ENCODE measurements at places on chromosomes 11 and 22. TPM values are rescaled to one million over a fixed set of nuclear protein-coding genes. Genes with fewer than 3 reads are reported as not detected.
A peak's percentile ranks its signal among the peaks of the same experiment; 100 is the strongest.

DNA sequence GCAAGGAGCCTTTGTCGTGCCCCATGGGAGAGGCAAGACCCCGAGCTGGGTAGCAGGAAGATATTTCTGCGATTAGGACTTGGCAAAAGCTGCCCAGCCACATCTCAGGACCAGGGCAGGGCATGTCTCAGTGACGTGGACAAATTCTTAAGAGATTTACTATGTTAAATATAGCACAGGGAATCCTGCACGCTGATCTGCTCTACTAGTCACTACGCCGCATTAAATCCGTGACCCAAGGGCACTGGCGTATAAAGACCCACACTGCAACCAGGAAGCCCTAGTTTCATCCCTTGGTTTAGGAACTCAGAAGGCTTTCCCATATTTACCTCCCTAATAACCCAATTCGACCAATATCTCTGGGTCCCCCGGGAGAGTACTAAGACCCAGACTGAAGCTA lies 35.1 kb downstream of the AP1B1 start:
- H3K36me3 ChIP-seq = peaks cover 81% of the 10 kb centered on the region
- DNase-seq = no peak
- H3K27me3 ChIP-seq = no peaks in the 10 kb centered on the region
- no peaks in the 10 kb centered on the region for H3K4me1 ChIP-seq

- no peak for DNase-seq
- H3K27ac ChIP-seq = no peak overlapping the region
- H3K4me3 ChIP-seq = no peak overlapping the region
- H3K4me1 ChIP-seq = no peaks in the 10 kb centered on the region
- H3K27me3 ChIP-seq = no peaks in the 10 kb centered on the region
Measured at GRCh38 chr11:34605481-34606325, 15.2 kb upstream of the EHF start.

- H3K27ac ChIP-seq = no peak overlapping the region
- no peak for DNase-seq
- no peaks in the 10 kb centered on the region for H3K36me3 ChIP-seq
- no peaks in the 10 kb centered on the region for H3K4me1 ChIP-seq
Measured at GRCh38 chr11:103380031-103380430, 270.8 kb downstream of the DYNC2H1 start.

GRCh38 chr22:20783844-20784723 lies 10.2 kb downstream of the SERPIND1 start:
- H3K27ac ChIP-seq = no peak overlapping the region
- no peak for DNase-seq
- H3K4me3 ChIP-seq = no peak overlapping the region
- peaks cover 77% of the 10 kb centered on the region for H3K36me3 ChIP-seq

DNA sequence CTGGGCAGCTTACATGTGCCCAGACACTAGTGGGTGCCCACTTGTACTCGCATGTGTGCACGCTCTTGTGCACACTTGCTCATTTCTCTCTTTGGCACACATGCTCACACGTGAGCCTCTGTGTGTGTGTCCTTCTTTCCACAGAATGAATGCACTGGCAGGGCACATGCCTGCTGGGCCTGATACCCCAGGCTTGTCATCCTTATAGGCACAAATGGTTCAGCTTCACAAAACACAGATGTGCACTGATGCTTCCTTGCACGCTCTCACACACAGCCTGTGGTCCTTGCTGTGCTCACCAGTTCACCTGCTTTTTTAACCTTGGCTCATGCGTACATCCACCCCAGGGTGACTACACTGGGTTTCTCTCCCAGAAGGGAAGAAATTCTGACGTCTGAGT lies 174.8 kb downstream of the BUD13 start:
- H3K27me3 ChIP-seq = no peaks in the 10 kb centered on the region
- no peak overlapping the region for H3K4me3 ChIP-seq
- no peak overlapping the region for H3K27ac ChIP-seq
- H3K36me3 ChIP-seq = no peaks in the 10 kb centered on the region
- no peaks in the 10 kb centered on the region for H3K4me1 ChIP-seq

The UPK2 gene
- not detected for total RNA-seq

- H3K4me3 ChIP-seq = no peak overlapping the region
- DNase-seq = no peak
- H3K27ac ChIP-seq = no peak overlapping the region
- no peaks in the 10 kb centered on the region for H3K36me3 ChIP-seq
Measured at GRCh38 chr11:128624269-128625175, 37.2 kb upstream of the ETS1 start.

DNA sequence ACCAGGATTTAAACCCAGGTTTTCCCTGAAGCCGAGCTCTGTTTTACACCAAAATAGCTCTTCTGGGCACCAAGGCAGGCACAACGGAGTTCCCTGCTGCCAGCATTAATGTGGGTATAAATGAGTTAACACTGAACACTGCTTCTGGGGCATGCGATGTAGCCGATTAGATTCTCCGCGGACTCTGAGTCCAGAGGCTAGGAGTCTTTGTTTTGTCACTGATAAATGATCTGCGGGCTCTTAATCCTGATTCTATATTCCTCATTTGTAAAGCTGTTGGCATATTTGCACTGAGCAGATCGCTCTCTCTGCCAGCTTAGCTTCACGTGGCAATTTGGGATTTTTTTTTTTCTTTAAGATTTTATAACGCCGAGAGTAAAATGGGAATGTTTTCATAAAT lies 16.8 kb upstream of the LDLRAD3 start:
- no peaks in the 10 kb centered on the region for H3K36me3 ChIP-seq
- H3K4me3 ChIP-seq = no peak overlapping the region
- DNase-seq = no peak
- H3K27me3 ChIP-seq = no peaks in the 10 kb centered on the region

The KCNE3 gene
- 7.1 TPM for total RNA-seq

DNA sequence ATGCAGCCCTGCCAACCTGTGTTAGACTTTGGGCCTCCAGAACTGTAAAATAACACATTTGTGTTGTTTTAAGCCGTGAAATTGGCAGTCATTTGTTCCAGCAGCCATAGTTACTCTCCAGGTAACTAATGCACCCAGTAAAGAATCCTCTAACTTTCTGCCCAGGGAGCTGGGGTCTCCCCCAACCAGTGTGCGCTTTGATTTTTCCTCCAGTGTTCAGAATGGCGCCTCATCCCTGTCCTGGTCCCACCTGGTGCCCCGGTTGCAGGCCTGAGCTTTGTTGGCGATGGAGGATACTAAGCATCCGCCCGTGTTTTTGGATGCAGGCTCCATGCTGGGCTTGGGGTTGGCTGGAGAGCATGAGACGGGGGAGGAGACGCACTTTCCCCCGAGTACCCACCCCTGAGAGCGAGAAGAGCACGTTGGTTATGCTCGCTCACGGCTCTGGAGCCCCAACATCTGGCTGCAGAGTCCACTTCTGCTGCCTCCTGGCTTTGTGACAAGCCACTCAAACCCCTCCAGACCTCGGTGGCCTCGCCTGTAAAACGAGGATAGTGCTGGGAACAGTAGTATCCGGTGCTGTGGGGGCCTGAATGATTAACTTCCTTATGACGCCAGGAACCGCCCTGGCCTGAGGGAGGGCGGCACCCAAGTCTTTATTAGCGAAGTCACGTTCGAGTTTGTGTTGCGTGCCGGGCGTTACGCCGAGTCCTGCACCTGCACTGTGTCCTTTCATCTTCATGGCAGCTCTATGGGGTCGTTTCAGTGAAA lies 25.8 kb downstream of the MRGPRD start:
- peak; percentile 47 for DNase-seq
- H3K27ac ChIP-seq = no peak overlapping the region
- no peak overlapping the region for H3K4me3 ChIP-seq
- no peaks in the 10 kb centered on the region for H3K27me3 ChIP-seq

DNA sequence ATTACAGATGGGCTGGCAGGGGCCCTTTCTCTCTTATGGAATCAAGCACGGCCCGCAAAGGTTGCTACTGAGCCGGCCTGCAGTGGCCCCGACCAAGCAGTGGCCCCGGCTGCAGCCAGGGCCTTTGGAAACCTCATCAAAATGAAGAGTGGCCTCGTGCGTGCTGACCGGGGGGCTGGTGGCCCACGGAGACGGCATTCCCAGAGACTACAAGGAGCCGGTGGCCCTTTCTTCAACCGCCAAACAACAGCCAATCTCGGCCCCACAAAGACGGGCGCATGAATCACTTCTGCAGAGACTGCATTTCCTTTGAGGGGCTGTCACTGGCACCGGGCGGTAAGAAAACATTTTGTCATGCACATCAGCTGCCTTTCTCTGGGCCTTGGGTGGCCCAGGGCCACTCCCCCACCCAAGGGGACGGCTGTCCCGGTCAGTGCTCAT lies 43.1 kb upstream of the FGF3 start:
- no peak overlapping the region for H3K4me3 ChIP-seq
- H3K36me3 ChIP-seq = no peaks in the 10 kb centered on the region
- H3K27me3 ChIP-seq = peaks cover 7% of the 10 kb centered on the region
- H3K27ac ChIP-seq = no peak overlapping the region
